Tibial nerve (tissue), 4 donors: ENCODE measurements at places on chromosomes 1 and 21. TPM values are rescaled to one million over a fixed set of nuclear protein-coding genes. Genes with fewer than 3 reads are reported as not detected.

Gene PLCH2
- 0.22 TPM for total RNA-seq

DNA sequence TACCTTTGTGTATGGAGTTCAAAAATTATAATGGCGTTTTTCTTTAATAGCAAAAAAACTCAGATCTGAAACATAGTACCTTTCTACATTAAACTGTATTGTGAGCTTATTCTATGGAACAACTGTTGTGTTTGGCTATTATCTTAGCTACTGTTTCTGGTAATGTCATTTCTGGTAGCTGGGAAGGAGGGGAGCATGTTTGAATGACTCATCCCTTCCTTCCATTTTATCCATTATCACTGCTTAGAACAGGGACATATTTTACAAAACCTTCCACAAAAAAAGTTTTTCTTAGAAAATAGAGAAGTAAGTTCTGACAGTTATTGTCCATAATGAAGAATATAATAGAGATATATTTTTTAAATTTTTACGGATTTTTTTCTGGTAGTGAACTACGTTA, 128.3 kb downstream of the NRDC start:
- DNase-seq: no peak

Gene ELOVL1
- total RNA-seq: 66.6 TPM

DNA sequence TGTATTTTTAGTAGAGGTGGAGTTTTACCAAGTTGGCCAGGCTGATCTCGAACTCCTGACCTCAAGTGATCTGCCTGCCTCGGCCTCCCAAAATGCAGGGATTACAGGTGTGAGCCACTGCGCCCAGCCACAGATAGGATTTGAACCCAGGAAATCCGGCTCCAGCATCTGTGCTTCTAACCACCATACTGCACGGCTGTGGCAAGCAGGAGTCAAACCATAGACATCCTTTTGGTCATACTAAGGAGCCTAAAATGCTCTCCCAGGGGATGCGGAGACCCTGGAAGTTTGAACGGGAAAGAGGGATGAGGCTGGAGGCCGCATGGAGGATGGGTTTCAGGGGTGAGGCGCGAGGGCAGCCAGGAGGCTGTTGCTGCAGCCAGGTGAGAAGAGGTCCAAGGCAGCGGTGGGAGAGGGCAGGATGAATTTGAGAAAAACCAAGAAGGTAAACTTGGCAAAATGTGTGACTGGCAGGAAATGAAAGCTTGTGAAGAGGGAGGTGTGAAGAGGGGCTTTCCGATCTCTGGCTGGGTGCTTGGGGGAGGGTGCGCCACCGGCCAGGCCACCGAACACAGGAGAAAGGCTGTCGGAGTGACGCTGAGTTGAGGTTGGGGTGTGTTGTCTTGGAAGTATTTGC, 24.0 kb upstream of the CDK18 start:
- no peak for DNase-seq

DNA sequence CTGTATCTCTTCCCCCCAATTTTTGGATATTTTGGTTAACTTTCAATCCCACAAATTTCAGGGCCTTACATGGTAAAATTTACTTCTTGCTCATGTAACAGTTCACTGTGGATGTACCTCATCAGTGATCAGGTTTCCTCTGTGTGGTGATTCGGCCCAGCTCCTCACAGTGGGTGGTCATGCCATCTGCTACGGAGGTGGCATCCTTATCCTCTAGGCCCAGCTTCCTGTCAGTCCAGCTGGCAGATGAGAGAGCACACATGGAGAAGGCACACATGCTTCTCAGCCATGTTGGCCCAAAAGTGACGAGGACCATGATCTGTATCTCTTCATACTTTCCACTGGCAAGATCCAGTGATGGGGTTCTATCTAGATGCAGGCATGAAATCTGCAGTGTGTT, 27.2 kb downstream of the PCBP3 start:
- no peak for DNase-seq

DNA sequence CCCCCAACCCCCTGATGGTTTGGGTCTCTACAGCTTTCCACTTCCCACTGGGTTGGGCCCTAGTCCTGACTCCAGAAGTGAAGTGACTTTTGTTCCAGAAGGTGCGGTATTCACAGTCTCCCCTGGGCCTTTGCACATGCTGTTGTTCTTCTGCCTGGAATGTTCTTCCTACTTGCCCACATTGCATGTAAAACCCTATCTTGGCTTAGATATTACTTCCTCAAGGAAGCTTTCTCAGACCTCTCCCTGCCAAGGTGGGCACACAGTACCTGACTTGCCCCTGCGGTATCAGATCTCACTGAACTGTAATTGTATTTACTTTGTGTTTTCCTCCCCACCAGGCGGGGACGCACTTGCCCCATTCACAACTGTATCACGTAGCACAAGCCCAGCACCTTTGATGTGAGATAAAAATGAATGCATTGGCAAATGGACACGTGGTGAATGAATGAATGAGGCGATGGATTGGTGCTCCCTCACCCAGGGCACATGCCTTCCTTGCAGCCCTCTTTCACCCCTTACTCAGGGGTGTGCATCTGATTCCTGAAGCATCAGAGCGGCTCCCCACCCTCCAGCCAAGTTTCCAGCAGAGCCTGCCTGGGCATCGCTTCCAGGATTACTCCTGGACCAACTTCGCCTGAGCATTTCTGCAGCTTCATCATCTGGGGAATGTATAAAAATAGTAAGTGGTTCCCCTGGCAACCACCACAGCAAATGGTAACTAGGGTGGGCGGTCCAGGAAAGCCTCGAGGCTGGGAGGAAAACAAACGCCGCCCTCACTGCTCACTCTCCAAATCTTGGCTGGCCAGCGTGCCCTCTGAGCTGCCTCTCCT, 19.8 kb downstream of the NENF start:
- no peak for DNase-seq

Gene NEK2
- total RNA-seq: not detected

Gene USP33
- total RNA-seq: 108 TPM

DNA sequence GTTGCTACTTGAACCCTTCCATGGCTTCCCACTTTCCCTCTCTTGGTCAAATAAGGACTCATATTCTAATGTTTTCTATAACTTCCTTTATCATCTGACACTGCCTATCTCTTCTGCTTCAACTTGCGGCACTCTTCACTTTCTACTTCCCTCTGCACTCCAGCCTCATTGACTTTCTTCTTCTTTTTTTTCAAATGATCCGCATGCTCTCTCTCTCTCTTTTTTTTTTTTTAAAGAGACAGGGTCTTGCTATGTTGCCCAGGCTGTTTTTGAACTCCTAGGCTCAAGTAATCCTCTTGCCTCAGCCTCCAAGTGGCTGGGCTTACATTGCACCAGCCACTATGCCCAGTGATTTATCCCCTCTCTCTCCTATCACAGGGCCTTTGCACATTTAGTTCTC, 7.3 kb upstream of the IL10 start:
- no peak for DNase-seq

- no peak for DNase-seq
Measured at GRCh38 chr1:197481101-197481500, 213.0 kb downstream of the CRB1 start.

DNA sequence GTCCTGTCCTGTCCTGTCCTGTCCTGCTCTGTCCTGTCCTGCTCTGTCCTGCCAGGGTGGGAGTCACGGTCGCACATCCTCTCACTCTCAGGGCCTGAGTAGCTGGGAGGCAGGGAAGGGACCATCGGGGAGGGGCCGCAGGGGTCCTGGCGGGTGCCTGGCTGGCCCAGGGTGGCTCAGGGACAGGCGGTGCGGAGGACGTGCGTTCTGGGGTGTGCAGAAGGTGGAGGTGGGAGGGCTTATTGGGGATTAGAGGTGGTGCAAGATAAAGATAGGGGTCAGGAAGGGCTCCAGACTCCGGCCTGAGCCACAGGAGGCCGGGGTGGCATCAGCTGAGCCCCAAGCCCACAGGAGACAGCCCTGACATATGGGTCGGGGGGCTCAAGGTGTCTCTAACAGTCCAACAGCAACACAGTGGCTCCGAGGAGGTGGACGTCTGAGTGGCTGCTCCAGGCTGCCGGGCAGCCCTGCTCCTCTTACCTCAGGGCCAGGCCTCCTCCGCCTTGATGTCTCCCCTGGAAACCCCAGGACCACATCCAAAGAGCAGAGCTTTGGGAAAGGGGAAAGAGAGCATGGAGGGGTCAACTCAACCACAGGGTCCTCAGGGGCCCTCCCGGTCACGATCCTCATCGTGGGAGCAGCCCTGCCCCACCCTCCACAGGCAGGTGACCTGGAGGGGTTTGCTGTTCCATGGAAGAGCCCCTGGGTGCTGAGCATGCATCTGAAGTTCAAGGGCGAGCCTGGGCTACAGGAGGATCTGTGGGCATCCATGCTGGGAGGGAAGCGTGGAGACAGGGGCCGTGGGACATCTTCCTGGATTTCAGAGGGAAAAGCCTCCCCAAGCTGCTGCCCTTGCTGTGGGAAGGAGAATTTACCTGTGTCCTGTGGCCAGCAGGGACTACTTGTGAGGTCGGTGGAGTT, 39.6 kb upstream of the ADARB1 start:
- no peak for DNase-seq

GRCh38 chr1:27566462-27567145, 37.3 kb downstream of the AHDC1 start:
- no peak for DNase-seq

Gene LCE5A
- not detected for total RNA-seq

DNA sequence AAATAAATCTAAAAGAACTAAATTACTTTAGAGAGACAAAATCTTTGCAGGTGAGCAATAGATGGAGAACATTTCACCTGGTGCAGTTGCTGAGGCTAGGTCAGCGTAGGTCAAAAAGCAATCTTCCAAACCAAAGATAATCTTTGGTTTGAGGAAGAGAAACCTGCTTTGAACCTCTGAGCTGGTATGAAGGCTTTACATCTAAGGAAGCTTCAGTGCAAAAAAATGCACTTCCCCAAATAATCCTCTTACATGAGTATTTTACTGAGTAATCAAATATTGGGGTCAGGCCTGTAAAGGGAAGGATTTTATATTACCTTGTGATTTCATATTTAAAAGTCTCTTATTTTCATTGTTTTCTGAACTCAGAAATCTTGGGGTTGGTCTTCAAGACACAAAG, 223.6 kb downstream of the SRGAP2C start:
- no peak for DNase-seq

Gene SYF2
- 32.7 TPM for total RNA-seq

Gene HHIPL2
- total RNA-seq: not detected

DNA sequence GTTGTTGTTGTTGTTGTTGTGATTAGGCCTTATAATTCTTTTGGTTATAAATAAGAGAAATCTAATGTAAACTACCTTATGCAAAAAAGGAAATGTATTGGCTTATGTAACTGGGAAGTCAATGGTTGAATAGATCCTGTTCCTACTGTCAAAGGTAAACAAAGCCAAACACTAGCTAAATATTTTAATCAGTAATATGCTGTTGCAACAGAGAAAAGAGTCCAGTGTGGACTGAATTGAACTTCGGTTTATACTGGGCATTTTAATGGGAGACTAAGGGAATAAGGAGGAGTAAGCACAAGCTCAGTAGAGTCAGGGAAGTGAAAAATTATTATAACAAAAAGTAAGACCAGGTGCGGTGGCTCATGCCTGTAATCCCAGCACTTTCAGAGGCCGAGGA, 15.4 kb downstream of the MSH4 start:
- DNase-seq: no peak

Gene FAM163A
- total RNA-seq: not detected

DNA sequence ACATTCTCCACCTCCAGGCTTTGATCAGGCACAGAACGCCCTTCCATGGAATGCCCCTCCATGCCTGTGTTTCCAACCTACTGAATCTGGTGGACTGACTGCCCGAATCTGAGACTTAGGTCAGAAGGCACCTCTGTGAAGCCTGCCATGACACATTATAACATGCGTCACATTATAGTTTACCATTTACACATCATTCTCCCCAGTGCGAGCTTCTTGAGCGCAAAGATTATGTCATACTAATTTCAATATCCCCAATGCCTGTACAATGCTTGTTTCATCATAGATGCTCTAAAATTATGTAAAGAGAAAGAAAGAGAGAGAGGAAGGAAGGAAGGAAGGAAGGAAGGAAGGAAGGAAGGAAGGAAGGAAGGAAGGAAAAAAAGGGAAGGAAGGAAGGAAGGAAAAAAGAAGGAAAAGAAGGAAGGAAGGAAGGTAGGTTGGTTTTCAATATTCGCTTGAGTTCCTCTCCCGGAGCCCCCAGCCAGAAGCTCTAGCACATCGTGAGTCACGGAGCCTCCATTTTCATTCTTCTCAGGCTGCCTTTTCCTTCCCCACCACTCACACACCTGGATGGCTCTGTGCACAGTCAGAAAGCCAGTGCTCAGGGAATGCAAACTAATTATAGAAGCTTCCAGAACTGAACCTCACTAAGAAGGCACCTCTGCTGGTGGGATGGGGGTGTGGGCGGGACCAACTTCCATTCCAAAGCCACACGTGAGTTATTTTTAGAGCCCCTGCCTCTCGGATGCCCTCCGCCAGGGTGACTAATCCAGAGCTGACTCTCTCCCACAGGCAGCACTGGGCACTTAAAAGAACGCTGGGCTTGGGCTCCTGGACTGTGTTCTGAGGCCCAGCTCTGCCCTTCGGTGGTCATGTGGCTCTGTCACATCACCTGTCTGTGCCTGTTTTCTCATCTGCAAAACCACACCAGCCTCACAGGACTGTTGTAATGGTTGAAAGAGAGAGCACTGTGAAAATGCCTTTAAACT, 27.4 kb downstream of the LAMB3 start:
- no peak for DNase-seq

Gene KIAA0040
- 19.0 TPM for total RNA-seq

Gene LRRC39
- 7.5 TPM for total RNA-seq

DNA sequence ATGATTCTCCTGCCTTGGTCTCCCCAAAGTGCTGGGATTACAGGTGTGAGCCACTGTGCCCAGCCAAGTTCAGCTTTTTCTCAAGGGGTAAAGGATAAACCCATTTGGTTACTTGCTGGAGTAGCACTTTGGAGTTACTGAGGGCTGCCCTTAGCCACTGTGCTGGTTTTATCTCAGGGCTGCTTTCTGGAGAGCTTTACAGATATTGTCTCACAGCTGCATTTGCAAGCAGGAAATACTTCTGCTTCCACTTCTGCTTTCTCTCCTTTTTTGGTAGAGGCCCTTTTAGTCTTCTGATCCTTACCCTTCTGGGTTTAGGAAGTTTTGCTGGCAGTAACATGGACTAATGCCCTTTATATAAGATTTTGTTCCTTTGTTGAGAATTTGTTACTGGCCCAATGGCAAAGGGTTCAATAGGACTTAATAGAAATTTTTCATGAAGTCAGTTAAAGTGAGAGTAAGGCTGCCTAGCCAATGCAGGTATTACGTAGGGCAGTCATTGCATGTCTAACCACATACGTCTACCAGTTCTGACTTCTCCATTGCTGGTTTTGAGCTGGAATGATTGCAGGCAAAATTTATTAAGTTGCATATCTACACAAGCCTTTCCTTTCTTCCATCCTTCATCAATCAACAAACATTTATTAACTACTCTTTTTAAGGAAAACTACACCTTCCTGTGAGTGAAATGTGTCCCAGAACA, 24.4 kb downstream of the CAP1 start:
- no peak for DNase-seq
